Activated CD8-positive, alpha-beta memory T cell treated with anti-CD3 and anti-CD28 coated beads, Interleukin-2, amount 50 U/mL, for 4 hours (primary cell): ENCODE measurements at places on chromosomes 2 and 18.
A peak's percentile ranks its signal among the peaks of the same experiment; 100 is the strongest.

- peak; percentile 76 for DNase-seq
Measured at GRCh38 chr2:97662895-97663625, 784 bp downstream of the ACTR1B start.

DNA sequence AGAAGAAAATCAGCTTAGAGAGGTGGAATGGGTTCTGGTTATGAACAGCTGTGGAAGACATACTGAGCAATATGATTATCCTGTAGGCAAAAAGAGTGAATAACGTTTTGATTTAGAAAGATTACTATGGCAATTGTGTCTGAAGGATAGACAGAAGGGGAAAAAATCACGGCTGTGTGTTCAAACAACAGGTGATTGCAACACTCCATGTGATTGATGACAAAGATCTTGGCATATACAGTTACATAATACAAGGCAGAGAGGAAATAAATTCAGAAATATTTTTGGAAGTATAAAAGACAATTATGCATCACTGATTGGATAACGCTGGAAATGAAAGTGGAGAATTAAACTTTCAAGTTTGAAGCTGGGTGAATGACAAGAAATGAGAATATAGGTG is 58.5 kb upstream of the KCNJ3 start:
- DNase-seq = no peak

DNA sequence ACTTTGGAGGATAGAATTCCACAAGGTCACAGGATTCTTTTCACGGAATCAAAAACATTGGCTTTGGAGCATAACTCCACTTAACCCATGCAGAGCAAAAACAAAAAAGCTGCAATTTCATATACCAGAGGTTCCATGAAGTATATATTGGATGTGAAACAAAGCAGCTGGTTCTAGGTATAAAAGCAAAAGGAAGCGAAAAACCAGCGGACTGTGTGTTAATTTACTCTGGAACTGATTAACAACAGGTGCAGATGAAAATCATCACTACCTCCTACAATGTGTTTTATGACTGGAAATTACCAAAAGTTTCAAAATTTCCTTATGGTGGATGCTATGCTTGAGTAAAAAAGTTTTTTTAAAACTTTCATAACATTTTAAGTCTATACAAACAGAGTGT is 54.4 kb upstream of the LINC00305 start:
- no peak for DNase-seq

DNA sequence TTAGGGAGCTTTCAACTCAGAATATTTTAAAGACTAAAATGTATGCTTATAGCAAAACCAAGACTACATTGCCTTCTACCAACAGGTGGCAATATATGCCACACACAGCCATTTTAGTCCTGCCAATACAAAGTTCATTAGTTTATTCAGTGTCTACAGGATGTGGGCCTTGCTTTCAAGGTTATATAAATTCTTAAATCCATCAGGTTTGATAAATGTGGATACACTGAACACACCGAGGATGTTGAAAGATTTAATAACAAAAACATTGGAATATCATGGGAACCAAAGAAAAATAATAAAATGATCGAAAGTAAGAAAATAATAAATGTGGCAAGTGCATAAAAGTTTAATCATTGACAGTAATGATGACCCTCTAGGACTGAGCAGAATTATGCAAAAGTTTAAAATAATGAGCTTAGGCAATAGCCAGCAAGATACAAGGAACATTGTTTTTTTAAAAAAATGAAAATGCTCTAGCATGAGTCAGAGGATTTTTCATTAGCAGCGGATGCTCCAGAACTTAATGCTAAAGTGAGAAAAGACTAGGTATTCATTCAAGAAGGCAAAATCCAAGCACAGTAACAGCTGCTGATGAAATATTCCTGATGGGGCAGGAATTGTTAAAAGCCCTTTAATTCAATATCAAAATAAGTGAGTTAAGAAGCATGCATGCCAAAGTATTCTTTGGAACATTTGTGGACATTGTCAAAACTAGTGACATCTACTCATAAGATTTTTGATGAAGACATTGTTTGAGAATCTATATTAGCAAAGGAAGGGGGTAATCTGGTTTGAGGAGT is 14.2 kb downstream of the SCN9A start:
- DNase-seq = no peak

GRCh38 chr2:50489092-50489491 is 542.8 kb downstream of the NRXN1 start:
- DNase-seq = no peak

DNA sequence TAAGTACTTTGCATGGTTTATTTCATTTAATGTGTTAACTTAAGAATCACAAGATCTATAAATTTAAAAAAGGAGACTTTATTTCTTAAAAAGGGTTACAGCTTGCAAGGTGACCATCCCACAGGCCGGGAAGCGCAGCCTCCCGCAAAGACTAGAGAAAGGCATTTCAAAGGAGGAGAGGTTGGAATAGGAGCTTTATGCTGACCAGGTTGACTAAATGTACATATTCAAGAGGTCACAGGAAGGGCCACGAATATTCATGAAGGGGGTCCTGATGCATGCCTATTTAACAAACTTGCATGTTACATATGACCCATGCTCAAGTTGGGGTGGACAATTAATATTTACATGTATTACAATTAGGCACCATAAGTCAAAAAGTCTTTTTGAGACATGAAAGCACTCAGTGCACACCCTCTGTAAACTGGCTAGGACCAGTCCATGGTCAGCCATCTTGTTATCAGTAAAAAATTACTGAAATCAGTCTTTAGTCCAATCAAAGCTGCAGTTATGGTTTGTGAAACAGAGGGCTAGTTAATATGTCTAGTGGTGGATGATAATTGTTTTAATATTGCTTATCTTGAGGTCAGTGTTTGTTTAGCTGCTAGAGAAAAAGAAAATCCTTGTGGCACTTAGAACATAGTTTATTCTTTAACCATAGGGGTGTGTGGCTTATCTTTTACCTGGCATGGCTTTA is 169.3 kb downstream of the KCNE4 start:
- no peak for DNase-seq

- no peak for DNase-seq
Measured at GRCh38 chr18:49733896-49734585, 79.3 kb downstream of the ACAA2 start.

DNA sequence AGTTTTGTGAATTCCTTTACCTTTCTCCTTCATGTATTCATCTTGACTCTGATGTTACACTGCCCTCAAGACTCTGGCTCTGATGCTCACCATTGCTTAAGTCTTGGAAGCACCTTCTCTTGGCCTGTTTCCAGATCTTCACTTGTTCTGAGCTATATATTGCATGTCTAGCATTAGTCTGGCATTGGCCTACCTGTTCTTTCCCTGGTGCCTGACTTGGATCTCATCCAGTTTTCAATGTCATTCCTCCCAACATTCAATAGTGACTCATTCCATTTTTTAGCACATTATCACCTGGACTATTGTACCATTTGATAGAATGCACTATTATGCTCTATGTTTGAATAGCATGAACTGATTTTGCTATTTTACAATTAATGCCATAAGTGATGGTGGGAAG is 127.3 kb upstream of the NYAP2 start:
- no peak for DNase-seq

- DNase-seq = no peak
Measured at GRCh38 chr2:237708961-237709360, 81.6 kb downstream of the LRRFIP1 start.

- DNase-seq = no peak
Measured at GRCh38 chr2:157922815-157923214, 46.7 kb upstream of the ACVR1 start.

- no peak for DNase-seq
Measured at GRCh38 chr2:40358783-40359182, 93.1 kb downstream of the SLC8A1 start.

DNA sequence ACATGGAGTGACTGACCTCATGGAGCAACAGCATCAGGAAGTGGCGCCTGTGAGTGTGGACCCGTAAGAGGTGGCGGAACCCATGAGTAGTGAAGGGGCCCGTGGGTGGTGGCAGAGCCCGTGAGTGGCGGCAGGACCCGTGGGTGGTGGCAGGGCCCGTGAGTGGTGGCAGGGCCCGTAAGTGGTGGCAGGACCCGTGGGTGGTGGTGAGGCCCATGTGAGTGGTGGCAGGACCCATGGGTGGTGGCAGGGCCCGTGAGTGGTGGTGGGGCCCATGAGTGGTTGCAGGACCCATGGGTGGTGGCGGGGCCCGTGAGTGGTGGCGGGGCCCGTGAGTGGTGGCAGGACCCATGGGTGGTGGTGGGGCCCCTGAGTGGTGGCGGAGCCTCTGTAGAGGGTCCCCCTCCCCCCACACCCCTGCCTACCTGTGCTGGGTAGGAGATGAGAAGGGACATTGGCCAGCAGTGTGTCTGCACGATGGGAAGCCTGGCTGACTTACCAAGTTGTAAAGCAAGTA is 407.7 kb upstream of the SALL3 start:
- no peak for DNase-seq

- DNase-seq = no peak
Measured at GRCh38 chr2:160355080-160355479, 138.5 kb downstream of the RBMS1 start.

GRCh38 chr18:66495844-66496243 is 108.0 kb downstream of the CDH19 start:
- DNase-seq = no peak

- DNase-seq = no peak
Measured at GRCh38 chr2:24894750-24895149, 25.3 kb downstream of the ADCY3 start.

- no peak for DNase-seq
Measured at GRCh38 chr2:19812166-19812565, 89.6 kb downstream of the TTC32 start.

GRCh38 chr2:55838653-55839052 is 84.9 kb downstream of the EFEMP1 start:
- no peak for DNase-seq

DNA sequence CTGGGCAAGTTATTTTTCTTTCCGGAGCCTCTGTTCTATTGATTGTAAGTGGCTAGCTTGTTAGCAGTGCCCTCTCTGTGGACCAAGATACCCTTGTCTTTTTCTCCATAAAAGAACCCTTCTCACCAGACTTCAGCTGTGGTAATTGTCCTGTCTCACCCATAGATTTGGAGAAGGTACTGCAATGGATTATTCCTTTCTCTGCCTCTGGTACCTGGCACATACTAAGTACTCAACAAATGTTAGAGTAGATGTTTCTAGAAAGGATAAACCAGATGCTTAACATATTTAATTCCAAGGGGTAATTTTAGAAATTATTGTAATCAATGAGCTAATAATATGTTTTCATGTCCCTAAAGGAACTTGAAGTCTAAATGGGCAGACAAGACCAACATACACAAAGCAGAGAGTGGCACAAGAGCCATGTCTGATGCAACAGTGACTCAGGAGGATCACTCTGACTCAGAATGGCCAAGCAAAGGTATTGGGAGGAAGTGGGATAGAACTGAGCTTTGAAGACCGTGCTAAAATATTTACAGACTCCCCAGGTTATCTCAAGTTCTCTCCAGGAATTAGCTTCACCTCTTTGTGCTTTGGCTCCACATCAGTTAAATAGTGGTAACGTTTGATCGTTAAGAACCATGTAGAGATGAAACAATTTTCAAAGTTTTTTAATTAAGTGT is 129.7 kb upstream of the OSR1 start:
- DNase-seq = no peak

DNA sequence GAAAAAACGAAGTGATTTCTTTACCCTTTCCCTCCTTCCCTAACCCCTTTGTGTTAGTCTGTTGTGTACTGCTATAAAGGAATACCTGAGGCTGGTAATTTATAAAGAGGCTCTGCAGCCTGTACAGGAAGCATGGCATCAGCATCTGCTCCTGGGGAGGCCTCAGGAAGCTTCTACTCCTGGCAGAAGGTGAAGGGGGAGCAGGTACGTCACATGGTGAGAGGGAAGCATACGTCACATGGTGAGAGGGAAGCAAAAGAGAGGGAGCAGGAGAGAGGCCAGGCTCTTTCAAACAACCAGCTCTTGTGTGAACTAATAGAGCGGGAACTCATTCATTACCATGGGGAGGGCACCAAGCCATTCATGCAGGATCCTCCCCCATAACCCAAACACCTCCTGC is 126.2 kb downstream of the CAPN13 start:
- DNase-seq = no peak

DNA sequence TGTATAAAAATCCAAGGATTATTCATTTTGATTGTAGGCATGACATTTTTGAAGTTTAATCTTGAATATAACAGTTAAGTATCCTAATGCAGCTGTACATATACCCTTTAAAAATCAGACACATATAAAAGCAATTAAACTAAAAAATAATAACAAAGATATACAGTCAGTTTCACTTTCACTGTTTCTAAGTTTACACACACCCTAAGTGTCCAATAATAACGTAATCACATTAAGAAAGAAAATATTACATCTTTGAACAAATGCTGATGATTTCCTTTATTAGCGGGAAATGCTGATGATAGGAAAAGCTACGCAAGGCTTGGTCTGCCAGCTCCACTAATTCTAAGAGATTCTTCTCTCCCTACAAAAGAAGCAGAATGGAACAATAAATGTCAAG is 38.8 kb downstream of the RTTN start:
- no peak for DNase-seq

DNA sequence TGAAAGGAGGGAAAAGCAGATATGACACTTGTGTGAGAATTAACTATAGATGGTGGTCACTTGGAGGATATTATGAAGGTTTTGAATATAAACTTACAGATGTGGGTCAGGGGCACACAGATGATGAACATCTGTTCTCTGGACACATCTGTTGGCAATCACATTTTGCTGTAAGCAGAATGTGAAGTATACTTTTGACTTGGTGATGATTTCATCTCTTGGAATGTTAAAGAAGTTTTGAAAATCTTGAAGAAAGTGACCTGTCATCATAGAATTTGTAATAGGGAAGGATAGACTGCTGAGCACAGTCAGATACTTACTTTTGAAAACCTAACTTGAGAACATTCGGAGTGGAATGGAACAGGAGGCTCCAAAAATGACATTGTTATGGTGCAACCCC is 40.2 kb downstream of the PIKFYVE start:
- DNase-seq = no peak

DNA sequence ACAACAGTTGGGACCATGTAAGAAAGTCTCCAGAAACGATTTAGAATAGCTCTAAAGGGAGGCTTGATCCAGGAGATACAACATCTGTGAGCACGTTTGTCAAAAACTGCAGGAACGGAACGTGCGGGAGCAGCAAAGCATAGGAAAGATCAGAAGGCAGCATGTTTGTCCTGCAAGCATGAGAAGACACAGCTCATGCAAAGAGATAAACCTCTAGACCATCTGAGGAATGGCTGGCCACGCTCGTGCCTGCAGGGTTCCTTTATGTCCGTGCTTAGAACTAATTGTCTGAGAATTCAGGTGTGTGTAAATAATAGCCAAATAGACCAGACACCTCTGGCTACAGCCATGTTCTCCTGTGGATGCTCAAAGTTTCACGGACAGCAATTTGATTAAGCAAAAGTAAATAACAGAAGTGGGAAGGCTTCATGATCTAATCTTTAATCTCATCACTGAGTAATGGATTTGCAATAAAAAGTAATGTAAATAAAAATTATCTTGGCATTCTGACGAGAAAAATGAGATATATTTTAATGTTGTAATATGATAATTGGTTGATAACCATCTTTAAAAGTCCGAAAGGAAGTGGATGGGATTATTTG is 534.8 kb upstream of the CDH7 start:
- no peak for DNase-seq

GRCh38 chr2:194060269-194060668 is 1596.8 kb upstream of the SLC39A10 start:
- no peak for DNase-seq

- no peak for DNase-seq
Measured at GRCh38 chr2:159118859-159119500, 150.5 kb downstream of the TANC1 start.

GRCh38 chr2:144071461-144071860 is 448.5 kb downstream of the ZEB2 start:
- no peak for DNase-seq
